ENCODE measurements at places on chromosomes 3 and 15.

DNA sequence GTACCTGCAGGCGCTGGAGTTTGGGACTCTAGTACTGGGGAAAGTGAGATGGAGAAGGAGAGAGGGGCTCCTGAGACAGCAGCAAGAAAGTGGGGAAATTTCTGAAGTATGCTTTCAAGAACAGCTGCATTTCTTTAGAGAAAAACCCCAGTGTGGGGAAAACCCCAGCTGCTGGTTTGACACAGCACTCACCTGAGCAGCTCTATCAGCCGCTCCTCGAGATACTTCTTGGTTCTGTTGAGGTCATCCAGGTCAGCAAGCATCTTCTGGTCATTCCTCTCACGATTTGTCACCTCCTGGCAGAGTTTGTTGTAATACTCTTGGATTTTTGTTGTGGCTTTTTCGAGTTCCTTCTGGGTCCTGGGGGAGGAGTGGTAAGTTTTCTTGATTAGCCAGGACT, 18.8 kb downstream of the CXCR6 start:
- no peak for DNase-seq

DNA sequence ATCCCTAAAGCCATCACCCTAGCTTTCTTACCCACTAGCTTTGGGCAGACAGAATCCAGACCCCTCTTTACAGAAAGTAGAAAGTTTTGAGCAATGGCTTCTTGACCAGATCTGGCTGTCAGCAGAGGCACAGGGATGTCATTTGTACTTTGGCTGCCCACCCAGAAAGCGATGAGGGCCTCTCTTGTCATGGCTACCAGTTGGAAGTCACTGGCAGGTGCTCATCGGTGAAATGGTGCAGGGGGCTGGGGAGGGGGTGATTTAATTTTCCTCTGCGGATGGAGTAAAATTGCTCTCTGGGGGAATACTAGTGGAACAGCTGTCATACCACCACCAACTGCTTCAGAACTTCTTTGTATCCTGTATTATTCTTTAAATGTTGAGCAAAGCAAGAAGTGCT, 393.7 kb downstream of the LSAMP start:
- DNase-seq: no peak

GRCh38 chr3:185843126-185843525, 18.3 kb upstream of the IGF2BP2 start:
- DNase-seq: no peak

- no peak for DNase-seq
Measured at GRCh38 chr3:151580591-151580990, 119.7 kb upstream of the IGSF10 start.

GRCh38 chr3:188680189-188680588, 491.6 kb upstream of the TPRG1 start:
- DNase-seq: no peak

DNA sequence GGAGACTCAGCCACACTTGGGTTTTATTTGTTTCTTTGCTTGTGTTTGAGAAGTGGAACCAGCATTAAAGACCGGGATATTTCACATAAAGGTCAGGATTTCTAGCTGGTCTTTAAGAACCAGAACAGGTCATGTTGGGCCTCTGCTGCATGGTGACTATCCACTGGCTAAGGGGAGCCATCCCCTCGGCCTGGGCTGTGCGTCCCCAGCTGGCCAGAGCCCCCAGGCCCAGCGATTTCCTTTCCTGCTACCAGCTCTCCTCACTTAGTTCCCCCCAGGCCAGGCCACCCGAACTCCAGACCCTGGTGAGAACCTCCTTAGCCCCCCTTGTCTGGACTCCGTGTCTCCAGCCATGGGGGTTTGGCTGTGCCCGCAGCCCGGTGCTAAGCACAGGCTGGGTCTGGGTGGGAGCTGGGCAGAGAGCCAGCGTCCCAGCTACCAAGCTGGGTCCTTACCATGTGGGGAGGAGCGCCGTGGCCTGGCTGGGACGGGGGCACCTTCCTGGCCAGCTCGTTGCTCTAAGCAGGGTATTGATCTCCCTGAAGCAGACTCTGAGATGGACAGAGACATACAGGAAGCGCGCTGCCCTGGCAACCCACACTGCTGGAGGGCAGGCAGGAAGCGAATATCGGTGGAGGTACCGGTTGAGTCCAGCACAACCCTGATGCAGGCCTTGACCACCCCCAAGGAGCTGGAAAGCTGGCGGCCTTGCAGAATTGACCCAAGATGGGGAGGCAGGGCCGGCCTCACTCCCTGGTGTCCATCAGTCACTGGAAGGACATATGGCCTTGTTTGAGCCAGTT, 49.4 kb downstream of the KLF15 start:
- no peak for DNase-seq

DNA sequence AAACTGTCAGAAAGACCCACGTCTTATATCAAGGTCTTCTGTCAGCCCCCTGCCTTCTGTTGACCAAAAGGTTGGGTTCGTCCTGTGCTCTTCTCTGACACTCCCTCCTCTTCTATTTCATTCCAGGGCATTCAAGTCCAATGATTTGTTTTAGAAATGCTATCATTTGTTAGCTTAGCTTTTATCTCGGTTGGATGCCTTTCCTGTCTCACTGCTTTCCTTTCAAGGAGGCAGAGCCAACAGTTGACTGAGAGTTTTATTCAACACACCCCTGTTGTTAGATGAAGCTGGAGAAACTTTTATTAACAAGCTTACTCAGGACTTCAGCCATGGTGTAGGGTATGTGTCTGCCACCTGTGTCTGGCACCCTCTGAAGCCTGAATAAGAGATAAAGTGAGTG, 112.0 kb upstream of the SLC7A14 start:
- no peak for DNase-seq

GRCh38 chr15:75791337-75791713, 51.9 kb upstream of the UBE2Q2 start:
- DNase-seq: no peak

- no peak for DNase-seq
Measured at GRCh38 chr3:38988955-38989354, 62.8 kb downstream of the SCN11A start.

DNA sequence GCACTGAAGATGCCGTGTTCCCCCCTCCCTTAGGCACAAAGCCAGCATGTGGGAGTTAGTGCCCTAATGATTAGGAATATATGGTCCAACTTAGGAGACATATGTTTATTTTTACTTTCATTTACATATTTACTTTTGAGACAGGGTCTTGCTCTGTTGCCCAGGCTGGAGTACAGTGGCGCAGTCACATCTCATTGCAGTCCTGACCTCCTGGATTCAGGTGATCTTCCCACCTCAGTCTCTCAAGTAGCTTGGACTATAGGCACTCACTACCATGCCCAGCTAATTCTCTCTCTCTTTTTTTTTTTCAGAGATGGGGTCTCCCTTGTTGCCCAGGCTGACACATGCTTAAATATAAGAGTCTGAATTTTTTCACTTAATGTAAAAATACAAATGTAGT, 51.6 kb upstream of the TBC1D23 start:
- DNase-seq: no peak

GRCh38 chr3:80094589-80094988, 326.8 kb upstream of the ROBO1 start:
- no peak for DNase-seq

GRCh38 chr3:14863333-14864100, 44.8 kb downstream of the FGD5 start:
- DNase-seq: no peak

- no peak for DNase-seq
Measured at GRCh38 chr15:100353449-100353848, 11.7 kb upstream of the ADAMTS17 start.

- no peak for DNase-seq
Measured at GRCh38 chr15:90336705-90337141, 15.4 kb upstream of the ZNF774 start.

GRCh38 chr3:120555657-120556509, 40.3 kb upstream of the NDUFB4 start:
- DNase-seq: no peak

- DNase-seq: no peak
Measured at GRCh38 chr3:152664766-152665165, 170.2 kb upstream of the P2RY1 start.

GRCh38 chr3:20837676-20838302, 651.8 kb upstream of the SGO1 start:
- no peak for DNase-seq

- no peak for DNase-seq
Measured at GRCh38 chr15:47614360-47615011, 102.8 kb upstream of the SEMA6D start.

DNA sequence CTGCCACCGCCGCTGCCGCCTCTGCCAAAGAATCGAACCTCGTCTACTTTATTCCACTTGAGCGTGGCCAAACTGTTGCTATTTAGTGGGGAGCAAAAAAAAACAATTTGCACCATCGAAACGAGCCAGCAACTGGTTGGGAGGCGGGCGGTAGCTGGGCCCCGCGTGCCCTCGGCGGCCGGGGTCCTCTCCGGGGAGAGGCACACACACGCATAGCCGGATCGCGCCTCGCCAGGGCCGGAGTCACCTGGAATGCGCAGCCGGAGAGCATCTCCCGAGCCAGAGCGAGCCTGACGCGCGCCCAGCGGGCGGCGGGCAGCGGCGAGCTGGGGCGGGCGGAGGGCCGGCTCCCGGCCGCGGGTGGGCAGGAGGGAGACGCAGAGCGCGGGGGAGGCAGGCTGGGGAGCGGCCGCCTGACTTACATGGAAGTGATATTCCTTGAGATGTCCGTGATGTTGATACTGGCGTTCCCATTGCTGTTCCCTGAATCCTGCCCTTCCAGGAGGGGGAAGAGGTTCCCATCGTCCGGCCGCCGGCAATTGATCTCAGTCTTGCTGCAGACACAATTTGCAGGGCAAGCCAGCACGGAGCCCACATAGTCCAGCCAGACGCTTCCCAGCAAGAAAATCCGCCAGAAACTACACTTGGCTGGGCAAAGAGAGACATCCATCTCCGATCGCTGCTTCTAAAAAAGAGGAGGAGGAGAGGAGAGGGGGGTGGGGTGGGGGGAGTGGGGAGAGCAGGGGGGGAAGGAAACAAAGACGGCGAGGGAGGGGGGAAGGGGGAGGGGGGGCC, 858 bp downstream of the NTRK3 start:
- DNase-seq: no peak

DNA sequence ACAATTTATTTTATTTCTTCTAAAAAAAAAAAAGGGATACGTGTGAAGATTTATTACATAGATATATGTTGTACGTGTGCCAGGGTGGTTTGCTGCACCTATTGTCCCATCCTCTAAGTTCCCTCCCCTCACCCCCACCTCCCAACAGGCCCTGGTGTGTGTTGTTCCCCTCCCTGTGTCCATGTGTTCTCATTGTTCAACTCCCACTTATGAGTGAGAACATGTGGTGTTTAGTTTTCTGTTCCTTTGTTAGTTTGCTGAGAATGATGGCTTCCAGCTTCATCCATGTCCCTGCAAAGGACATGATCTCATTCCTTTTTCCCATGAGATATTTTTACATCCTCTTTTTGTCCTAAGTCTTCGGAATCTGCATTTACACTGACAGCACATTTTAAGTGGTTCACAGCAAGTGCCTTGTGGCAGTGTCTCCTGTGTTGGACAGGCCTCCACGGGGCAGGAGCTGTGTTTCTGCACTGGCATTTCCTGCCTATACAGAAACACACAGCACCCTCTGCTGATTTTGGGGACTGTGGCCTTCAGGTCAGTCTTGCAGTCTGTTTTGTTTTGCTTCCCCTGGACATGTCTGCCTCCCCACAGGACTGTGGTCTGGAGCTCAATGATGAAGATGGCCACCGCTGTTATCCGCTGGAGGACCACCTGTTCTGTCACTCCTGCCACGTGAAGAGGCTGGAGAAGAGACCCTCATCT, 12.7 kb upstream of the SACM1L start:
- DNase-seq: no peak

Data from activated T-cell treated with anti-CD3 and anti-CD28 coated beads for 48 hours (primary cell).